ENCODE measurements at places on chromosomes 7 and 10.

DNA sequence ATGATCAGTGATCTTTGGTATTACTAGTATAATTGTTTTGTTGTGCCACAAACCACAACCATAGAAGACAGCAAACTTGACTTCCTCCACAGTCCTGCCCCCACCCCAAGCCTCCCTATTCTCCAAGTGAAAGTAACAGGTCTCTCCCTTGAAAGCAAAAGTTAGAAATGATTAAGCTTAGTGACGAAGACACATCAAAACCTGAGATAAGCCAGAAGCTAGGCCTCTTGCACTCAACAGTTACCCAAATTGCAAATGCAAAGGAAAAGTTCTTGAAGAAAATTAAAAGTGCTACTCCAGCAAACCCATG, 7.5 kb downstream of the SAR1A start:
- peak; percentile 70 for DNase-seq

- no peak for DNase-seq
Observed at GRCh38 chr10:124003871-124004662, 89.3 kb downstream of the CHST15 start.

- peak; percentile 28 for DNase-seq
Observed at GRCh38 chr10:11146402-11147171, 128.9 kb downstream of the CELF2 start.

DNA sequence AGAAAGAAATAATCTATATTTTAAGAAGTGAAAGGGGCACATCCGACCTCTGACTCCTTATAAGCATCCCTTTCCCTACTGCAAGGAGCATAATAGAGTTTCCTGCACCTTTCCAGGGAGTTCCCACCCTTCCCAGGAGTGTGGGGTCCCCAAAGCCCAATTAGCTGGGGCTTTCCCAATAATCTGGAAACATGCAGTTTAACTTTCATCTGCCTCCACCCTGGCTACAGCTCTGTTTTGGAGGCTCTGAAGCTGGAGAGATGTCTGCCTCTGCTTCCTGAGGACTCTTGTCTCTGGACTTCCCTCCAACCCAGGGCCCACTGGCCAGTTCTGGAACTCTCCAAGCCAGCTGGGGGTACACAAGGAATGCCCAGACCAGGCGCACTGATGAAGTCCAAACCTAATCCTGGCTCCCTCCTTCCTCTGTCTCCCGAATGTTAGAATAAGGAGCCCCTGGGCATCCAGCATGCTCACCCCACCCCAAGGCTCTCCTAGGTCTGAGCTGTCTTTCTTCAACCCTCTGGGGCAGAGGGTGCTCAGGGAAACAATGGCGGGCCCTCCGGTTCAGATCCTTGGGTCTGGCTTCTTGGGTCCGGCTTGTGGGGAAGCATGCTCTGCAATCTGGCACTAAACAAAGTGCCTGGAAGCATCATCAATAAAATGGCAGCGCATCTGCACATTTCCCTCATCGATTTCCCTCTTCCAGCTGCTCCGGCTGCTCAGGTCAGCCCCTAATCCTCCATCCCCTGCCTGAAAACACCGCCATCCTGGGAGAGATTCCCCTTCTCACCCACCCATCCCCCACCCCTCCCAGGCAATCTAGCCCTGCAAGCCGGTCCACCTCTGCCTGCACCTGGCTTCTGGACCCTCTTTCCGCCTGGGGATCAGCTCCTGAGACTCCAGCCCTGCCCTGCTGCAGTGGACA, 13.3 kb downstream of the HOXA4 start:
- no peak for DNase-seq

DNA sequence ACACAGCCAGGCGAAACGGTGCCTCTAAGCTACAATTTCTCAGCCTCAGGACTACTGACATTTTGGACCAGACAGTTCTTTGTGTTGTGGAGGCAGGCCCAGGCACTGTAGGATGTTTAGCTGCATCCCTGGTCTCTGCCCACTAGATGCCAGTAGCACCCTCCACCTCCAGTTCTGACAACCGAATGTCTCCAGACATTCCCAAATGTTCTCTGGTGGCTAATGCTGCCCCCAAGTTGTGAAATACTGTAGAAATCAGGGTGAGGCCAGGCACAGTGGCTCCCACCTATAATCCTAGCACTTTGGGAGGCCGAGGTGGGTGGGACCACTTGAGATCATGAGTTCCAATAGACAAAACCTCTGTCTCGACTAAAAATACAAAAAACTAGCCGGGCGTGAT, 18.2 kb downstream of the HNRNPF start:
- peak; percentile 56 for DNase-seq

DNA sequence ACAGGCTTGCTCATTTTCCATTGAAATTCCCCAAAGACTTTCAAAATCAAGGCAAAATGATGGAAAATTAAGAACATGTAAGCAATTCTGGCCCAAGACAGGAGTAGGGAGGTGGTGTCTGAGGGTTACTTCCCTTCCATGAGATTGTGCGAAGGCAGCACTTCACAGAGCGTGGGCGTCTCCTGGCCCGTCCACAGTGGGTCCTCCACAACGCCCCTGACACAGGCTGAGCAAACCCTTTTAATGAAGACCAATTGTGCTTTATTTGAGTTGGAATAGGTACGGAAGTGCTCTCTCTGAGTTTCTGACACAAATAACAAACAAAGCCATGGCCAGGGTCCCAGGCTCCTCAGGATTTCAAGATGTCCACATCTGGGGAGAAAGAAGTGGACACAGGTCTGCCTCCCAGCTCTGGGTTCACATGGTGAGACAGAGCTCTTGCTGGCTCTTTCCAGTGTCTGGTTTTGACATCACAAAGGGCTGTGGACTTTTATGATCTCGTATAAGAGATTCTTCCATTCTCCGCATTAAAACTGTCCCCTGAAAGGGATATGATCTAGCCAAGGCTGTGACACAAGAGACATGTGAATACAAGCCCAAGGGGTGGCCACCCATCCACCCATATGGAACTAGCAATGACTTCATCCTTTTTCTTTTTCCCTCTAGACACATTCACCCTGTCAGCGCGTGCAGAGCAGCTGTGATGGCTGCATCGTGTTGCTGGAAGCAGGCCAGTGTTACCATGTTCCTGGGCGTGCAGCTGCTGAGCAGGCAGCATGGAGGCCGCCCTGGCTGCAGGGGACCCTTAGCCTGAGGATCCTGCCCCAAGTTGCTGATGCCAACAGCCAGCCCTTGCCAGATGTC, 145.6 kb downstream of the ADAM12 start:
- no peak for DNase-seq

DNA sequence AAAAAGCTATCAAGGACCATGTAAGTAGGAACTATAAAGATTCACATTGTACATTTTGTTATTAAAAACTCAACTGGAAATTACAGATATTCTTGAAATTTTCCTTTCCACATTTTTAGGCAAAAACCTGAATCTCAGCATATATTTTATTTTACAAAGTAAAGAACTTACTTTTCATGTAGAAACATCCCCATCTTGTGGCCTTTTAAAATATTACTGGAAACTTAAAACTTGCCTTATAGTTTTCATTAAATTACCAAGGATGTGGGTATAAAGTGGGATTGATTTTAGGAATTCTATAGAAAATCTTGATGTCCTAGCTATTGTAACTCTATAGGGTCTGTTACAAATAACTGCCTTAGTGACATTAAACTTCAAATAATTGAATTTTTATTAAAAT, 10.6 kb downstream of the DBF4 start:
- peak; percentile 54 for DNase-seq

- no peak for DNase-seq
Observed at GRCh38 chr10:71693377-71693776, 26.2 kb downstream of the C10orf105 start.

GRCh38 chr10:77188521-77188920, 449.1 kb downstream of the KCNMA1 start:
- DNase-seq = no peak

DNA sequence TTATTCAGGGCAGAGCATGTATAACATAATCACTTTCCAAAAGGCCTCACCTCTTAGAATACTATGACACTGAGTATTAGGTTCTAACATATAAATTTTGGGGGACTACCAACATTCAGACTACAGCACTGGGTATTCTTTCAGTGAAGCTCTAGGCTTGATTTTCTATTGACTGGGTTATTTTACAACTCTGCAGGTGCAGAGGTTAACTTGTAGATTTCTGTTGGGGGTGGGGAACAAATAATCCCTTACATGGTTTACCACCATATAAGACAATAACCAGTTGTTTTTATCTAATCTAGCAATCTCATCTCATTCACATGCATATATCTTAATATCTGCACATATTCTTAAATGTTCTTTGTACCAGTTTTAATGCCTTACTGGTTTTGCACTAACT, 73.9 kb downstream of the ATE1 start:
- no peak for DNase-seq

- DNase-seq = no peak
Observed at GRCh38 chr10:79340646-79341244, 6.5 kb upstream of the PPIF start.

DNA sequence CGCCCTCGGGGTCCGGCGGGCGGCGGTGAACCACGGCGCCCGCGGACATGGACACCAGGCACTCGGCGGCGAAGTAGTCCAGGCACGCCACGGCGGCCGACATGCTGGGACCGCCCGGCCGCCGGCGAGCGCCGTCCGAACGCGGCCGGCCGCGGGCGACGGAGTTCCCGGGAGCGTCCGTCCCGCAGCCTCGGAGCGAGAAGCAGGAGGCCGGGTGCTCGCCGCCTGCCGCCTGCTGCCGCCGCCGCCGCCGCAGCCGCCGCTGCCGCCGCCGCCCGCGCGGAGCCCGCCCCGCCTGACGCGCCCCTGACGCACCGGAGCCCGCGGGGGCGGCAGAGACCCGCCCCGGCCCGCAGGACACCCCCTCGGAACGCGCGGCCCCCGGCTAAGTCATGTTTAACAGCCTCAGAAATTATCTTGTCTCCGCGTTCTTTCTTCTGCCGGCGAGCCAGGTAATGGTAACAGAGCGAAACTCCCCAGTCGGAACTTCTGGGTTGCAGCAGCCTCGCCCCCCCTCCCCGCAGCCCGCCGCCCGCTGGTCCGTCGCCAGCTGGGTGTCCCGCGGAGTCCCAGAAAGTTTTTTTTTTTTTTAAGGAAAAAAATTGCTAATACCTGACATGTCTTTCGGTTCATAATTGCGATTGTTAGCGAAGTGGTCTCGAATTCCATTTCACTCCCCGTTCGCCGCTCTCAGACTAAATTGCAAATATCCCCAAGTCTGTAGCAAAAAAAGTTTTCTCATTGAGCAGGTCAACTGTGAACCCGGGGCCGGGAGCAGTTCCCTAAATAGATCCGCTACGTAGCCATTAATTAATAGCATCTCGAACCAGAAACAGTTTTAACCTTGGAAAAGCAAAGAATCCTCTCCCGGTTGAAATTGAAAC, at the start of gene KLF14:
Gene KLF14, minus strand, starts transcription at position 277 of the 884 bp plus-strand sequence. Its CDS starts 174 bp downstream, at position 103.
- peak; percentile 22 for DNase-seq

- DNase-seq = no peak
Observed at GRCh38 chr10:91683975-91684374, 51.1 kb upstream of the PPP1R3C start.

DNA sequence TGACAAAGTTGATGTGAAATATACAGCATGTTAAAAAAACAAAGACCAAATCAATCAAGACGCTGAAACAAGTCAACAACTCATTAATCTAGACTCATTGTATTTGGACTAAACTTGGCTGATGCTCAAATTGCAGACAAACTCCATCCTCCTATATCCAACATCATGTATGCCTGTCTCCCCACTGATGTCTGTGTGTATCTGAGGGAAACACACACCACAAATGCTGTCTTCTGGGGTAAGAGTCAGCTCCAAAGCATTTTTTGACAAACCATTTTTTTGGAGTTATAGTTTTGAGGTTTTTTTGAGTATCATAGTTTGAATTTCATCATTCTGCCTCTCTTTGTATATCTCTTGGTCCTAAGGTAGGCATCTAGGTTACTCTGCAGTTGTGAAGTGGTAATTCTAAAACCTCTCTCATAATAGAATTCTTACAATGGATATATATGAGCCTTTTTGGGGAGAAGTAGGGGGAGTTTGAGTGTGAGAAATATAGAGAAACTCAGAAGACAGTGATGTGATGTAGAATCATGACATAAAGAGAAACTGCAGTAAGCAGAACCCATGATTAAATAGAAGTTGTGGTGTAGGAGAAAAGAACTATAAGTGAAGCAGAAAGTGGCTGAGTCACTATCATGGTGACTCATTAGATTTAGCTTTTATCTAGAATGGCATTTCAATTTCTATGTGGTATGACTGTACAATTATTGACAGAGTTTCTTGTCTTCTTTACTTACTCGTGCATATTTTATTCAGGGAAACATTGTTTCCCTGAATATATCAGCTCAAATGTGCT, 1531.1 kb upstream of the LRRTM3 start:
- no peak for DNase-seq

DNA sequence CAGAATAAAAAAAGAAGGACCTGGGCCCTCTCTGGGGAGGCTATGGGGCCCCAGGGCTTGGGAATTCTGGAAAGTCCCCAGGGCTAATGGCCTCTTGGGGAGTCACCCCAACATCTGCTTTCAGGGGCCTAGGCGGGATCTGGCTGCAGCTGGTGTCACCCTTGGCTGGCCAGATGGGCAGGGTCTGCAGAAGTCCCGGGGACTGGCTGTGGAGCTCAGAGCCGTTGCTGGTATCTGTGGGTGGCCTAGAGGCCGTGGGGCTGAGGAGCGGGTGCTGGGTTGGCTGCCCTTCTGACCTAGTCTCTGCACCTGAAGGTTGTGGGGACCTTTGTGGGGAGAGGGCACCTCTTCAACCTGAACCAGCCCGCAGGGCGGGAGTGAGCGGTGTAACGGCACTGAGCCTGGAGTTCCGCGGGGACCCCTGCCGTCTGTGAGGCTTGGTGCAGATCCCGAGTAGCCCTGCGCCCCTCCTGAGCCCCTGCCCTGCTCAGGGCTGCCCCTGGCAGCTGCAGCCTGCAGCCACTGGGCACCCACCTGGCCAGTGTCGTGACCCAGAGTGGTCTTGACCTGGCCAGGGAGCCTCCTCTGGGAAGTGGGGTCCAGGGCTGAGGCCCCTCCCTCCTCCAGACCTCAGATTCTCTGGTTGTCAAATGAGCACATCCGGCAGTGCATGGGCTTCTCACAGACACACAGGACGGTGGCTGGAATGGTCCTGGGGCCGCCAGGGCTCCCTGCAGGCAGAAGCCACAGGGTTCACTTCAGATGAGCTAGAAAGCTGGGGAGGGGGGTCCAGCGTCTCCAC, 51.5 kb downstream of the UNCX start:
- no peak for DNase-seq

GRCh38 chr7:47786557-47787248, 161.6 kb downstream of the PKD1L1 start:
- DNase-seq = no peak

- no peak for DNase-seq
Observed at GRCh38 chr10:29669149-29669548, 34.4 kb upstream of the SVIL start.
